ENCODE measurements at places on chromosomes 5 and 9.
A peak's percentile ranks its signal among the peaks of the same experiment; 100 is the strongest.

DNA sequence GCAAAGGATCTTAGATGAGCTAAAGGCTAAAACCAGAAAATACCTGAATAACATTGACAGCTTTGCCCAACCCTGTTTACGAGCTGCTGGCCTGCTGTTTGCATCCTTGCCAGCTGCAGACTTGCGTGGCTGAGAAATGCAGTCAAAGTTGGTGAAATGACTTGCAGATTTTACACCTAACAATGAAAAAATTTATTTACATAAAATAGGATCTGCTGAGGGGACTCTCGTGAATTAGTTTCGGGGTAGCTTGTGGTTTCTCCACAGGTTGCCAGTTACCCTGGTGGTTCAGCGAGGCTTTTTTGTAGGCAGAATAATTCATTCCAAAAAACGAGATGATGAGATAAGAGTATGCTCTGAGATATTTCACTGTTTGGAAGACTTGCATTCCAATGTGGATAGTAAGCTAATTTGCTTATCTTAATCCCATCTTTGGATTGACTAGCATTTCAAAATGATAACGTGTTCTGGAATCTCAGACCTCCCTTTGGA, 65.7 kb upstream of the FANCC start:
- DNase-seq: no peak

DNA sequence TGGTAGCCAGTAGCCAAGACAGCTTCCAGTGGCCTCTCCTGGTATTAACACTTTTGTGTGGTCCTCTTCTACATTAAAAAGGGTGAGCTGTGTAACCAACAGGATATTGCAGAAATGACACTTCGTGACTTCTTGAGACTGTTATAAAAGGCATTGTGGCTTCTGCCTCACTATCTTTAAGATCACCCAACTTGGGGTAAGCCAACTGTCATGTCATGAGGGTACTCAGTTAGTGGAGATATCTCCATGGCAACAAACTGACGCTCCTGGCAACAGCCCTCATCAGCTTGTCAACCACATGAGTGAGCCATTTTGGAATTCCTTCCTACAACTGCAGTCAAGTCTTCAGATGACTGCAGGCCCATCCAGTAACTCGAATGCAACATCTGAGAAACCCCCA, 121.7 kb downstream of the DEPDC1B start:
- no peak for DNase-seq

DNA sequence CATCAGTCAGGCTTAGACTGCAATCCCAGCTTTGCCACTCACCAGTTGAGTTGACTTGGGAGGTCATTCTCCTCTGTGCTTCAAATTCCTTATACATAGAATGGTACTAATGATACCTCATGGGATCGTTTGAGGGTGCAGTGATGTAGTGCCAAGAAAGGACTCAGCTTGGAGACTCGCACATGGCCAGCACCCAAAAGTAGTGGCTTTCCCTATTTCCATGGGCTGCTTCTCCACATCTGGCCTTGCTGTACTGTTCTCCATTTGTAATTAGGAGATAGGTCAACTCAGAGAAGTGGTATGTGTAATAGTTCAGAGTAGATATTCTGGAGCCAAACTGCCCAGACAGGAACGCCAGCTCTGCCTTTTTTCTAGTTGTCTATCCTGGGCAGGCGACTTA, 5.5 kb downstream of the CCL19 start:
- no peak for DNase-seq

- DNase-seq: no peak
These were observed 68.4 kb downstream of the SCAI start for GRCh38 chr9:125074976-125075375.

DNA sequence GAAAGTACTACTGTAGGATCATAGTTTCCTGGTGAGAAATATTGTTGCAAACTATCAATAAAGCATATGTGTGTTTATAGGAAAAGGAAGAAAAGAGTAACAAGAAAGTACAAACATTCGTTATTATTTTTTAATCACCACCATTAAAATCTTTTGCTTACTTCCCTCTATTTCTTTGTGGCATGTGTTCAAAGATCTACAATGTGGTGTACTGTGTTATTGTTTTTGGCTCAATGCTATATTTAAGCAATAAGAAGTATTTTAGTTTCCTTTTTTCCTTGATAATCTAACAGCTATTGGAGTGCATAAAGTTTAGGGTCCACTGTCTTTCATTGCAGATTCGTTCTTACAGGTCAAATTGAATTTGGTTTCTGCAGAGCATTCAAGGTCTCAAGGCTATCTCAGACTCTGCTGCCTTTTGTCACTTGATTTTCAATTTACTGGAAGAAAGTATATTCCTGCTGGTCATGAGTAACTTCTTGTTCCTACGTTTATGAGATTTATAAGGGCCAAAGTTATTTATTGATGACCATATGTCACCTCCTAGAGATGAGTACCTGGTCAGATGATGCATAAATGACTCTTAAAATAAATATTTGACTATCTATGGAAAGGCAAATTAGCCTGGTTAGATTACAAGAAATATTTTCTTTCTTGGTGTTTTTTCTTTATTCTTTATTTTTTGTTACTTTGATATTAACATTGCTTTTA, 323.0 kb downstream of the TMEM167A start:
- no peak for DNase-seq

DNA sequence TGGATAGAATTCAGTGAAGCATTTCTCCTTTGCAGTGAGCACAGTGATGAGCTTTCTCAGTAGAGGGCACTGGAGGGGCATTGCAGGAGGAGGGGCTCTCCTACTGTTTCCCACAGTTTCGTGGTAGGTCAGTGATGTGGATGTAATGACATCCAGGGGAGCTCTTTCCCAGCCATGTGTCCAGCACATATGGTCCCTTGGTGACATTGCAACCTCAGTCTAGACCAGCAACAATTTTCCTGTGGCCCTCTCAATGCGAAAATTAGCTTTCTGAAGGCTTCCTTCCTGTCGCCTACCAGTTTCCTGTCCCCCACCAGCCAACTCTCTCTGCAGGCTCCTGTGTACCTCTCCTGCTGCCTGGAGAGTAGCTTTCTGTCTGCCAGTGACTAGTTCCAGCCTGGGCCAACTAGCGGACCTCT, 6.9 kb upstream of the PDCL start:
- DNase-seq: no peak

DNA sequence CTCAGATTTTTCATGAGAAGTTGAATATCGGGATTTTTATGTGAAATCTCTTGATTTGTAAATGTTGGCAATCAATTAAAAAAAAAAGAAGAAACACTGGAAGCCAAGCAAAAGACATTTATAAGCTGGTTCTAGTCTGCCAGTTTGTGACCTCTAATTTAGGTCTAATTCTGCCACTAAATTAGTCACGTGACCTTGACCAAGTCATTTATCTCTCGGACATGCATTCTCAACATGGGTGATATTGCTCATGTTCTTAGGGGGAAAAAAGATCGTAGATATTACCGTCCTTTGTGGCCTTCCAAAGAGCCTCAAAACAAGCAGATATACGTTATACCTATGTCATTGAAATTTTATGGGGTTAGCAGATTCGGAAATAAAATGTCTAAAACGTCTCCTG, 52.9 kb upstream of the PTPDC1 start:
- peak; percentile 43 for DNase-seq

DNA sequence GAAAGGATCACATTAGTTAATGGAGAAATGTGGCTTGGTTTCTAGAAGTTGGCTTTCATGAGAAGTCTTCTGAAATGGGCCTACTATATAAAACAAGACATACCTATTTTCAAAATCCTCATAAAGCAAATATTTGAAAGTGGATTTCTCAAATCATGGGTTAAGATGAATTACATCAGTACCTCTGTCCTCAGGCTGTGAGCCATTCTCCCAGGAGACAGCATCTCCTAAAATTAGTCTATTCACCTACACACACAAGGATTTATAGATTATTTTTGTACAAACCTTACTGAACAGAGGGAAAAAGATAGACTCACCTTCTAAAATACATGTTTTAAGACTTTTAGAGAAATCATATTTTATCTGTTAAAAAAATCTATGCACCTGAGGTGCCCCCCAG, 32.1 kb upstream of the SPOCK1 start:
- DNase-seq: no peak

DNA sequence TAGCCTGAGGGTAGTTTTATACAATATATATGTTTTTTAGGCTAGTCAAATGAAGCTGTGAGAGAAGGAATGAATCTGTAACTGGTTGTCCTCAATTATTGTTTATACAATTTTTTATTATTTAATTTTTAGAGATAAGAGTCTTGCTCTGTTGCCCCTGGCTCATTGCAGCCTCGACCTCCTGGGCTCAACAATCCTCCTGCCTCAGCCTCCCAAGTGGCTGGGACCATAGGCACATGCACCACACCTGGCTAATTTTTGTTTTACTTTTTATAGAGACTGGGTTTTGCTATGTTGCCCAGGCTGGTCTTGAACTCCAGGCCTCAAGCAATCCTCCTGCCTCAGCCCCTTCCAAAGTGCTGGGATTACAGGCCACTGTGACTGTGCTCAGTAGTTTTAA, 2.7 kb downstream of the MRPL41 start:
- DNase-seq: no peak

- no peak for DNase-seq
These were observed 59.4 kb upstream of the TNFSF8 start for GRCh38 chr9:114989600-114990410.

DNA sequence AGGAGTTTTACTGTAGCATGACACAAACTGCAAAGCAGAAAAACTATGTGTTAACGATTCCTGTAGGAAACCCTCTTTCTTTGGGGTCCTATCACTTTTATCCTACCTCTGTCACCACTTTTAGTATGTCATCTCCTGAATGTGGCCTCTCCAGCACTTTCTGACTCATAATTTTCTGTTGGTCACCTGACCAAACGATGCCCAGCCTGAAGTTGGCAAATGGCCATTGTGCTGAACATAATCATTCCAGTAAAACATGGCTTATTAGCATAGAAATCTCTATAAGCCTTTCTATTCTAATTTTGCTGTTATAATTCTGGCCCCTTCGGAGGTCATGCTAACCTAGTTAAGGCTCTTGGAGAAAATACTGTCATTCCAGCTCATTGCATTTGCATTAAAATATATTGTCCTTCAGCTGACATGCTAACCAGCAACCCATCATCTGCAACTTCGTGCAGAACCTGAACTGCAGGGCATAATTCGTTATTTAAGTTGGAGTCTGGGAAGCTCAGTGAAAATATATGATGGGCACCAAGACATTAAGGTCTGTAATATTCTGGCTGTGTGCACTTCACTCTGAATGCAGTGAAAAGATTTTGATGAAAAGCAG, 140.3 kb downstream of the NMUR2 start:
- DNase-seq: no peak

DNA sequence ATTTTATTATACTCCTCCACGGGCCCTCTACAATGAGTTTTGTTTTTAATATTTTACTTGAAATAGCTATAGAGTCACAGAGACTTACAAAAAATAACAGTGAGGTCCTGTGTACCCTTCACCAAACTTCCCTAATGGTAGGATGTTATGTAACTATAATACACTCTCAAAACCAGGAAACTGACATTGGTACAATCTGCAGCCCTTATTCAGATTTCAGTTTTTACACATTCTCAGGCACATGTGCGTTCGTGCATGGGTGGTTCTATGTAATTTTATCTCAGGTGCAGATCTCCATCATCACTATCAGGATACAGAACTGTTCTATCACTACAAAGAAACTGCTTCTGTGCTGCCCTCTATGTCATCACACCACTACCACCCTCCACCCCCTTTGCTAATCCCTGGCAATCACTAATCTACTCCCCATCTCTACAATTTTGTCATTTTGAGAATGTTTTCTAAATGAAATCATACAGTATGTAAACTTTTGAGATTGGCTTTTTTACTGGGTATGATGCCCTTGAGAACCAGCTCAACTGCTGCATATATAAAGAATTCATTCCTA, 16.4 kb downstream of the RAB14 start:
- DNase-seq: no peak

- no peak for DNase-seq
These were observed 114.7 kb downstream of the KIAA0825 start for GRCh38 chr5:94503677-94504076.

- DNase-seq: no peak
These were observed 881 bp downstream of the SUB1 start for GRCh38 chr5:32586276-32586599.

DNA sequence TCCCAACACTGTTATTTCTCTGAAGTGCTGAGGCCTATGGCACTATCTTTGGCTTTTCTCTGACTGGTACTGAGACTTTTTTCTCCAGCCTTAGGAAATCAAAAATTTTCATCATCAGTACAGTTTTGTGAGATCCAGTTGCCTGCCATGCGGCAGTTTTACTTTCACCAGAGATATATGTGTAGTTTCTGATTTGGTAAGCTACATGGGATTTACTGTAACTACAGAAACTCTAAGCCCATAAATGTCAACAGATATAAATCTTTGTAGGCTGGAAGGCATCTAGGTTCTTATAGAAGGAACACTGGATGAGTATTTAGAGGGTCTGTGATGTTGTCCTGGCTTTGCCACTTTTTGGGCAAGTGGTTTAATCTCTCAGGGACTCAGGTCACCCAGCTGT, 69.0 kb downstream of the DOCK2 start:
- no peak for DNase-seq

DNA sequence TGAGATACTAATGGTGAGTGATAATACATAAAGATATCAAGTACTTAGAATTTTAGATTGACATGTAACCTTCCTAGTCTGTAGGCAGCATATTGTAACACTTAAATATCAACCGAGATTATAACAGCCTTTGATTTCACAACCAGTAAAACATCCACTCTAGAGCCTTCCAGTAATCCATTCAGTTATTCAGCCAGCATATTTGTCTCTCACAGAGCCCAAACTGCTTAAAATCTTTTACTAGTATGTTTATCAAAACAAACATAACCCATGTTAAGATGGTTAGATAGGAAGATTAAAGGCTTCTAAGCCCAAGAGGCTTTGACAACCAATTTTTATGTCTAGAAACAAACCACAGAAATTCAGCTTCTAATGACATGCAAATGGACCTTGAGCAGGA, 177.9 kb upstream of the FST start:
- no peak for DNase-seq

- no peak for DNase-seq
These were observed 11.5 kb upstream of the SPATA24 start for GRCh38 chr5:139415221-139415861.

DNA sequence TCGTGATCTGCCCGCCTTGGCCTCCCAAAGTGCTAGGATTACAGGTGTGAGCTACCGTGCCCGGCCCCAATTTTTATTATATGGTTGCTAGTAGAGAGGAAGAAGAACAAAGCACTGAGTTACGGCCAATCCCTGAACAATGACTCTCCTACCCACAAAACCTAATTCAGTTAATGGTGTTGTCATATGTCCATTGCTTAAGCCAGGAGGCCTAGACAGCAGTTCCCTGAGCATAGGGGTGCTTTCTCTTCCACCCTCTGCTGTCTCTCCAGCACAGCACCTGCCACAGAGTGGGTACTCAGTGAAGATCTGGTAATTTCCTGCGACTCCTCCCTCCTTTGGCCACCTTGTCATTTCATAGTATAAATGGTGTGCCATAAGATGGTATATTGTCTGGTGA, 21.4 kb upstream of the LTC4S start:
- DNase-seq: no peak

GRCh38 chr5:122101636-122102285, 23.7 kb upstream of the LOX start:
- peak; percentile 57 for DNase-seq

- DNase-seq: no peak
These were observed 63.7 kb downstream of the GLIS3 start for GRCh38 chr9:4235871-4236804.

Measured in K562 (cell line).